ENCODE measurements at places on chromosomes 6 and 20.

- no peak for DNase-seq
These were observed 144.3 kb downstream of the ADGRB3 start for GRCh38 chr6:68779366-68779765.

DNA sequence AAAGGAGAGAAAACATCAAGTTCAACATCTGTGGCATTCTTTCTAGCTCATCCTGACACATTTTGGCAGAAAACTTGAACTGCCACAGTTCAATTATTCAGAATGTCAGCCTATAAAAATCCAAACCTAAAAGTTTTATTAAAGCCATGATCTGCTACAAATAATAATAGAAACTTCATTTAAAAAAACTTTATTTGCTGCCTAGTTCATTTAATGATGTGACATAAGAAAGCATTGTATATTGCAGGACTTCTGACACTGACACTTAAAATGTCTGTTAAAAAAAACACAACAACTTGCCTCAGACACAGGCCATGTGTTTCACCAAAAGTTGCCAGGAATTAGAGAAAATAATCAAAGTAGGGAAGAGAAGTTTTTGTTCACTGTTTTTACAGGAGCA is 88.3 kb upstream of the HTR1E start:
- no peak for DNase-seq

DNA sequence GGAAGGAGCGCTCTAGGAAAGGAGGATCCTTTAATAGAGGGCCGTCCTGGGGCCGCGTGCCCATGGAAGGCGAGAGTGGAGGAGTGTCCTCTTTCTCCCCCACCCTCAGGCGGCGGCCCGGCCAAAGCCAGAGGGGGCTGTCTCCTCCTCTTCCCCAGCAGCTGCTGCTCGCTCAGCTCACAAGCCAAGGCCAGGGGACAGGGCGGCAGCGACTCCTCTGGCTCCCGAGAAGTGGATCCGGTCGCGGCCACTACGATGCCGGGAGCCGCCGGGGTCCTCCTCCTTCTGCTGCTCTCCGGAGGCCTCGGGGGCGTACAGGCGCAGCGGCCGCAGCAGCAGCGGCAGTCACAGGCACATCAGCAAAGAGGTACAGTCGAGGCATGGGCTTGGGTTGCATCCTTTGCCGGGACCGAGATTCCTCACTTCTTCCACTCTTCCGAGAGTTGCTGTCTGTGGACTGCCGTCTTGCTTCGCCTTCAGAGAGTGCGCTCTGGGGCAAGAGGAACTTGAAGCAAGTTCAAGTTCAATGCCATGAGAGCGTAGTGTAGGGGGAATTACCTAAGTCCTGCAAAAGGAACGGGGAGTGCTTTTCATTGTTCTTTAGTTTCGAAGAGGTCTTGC is at the start of gene LAMA2:
Gene LAMA2, plus strand, starts transcription at position 148 of the 621 bp plus-strand sequence. Its CDS starts 108 bp downstream, at position 256.
- DNase-seq: peak; percentile 81

GRCh38 chr6:12791371-12791770 is 74.8 kb downstream of the PHACTR1 start:
- peak; percentile 18 for DNase-seq

- DNase-seq: no peak
These were observed 12.4 kb downstream of the KIF3B start for GRCh38 chr20:32289661-32290431.

DNA sequence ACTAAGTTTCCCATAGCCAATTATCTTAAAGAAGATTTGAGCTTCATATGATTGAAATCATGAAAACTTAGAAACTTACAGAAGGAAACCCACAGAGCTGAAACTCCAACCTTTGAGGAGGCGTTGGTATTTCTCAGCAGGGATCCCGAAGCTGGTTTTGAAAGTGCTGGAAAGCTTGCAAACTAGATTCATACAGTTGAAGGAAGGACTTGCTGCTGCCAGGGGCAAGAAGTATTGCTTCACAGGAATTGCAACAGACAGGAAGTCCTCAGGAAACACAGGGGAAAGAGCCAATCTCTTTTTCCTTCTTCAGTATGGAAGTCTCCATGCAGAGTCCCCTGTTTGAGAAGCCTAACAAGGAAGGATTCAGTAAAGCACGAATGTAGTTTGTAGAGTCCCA is 419.7 kb downstream of the CD109 start:
- no peak for DNase-seq

DNA sequence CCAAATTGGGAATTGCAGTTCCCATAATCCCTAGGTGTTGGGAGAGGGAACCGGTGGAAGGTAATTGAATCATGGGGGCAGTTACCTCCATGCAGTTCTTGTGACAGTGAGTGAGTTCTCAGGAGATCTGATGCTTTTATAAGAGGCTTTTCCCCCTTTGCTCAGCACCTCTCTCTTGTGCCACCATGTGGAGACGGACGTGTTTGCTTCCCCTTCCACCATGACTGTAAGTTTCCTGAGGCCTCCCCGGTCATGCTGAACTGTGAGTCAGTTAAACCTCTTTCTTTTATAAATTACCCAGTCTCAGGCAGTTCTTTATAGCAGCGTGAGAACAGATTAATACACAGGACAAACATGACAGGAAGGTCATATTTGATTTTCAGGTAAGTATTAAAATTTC is 25.3 kb upstream of the HECA start:
- no peak for DNase-seq

- DNase-seq: no peak
These were observed 29.8 kb upstream of the TCP11 start for GRCh38 chr6:35170891-35171290.

- DNase-seq: no peak
These were observed 9.7 kb downstream of the LRRN4 start for GRCh38 chr20:6044115-6044514.

DNA sequence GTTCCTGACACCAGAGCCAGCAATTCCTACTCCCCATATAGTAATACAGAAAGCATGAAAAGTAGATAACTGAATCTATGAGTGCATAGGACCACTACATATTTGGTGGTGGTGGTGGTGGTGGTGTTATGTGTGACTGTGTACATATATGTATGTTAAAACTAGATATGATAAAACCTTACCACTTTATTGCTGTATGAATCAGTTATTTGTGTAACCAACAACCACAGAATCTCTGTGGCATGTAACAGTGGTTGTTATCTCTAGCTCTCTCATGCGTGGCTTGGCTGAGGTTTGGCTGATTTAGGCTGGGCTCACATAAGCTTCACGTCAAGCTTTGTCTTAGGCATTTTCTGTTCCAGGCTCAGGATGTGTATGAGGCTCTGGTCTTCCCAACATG is 55.7 kb downstream of the PLCB1 start:
- peak; percentile 15 for DNase-seq

- DNase-seq: no peak
These were observed 340.4 kb downstream of the CDH26 start for GRCh38 chr20:60298647-60299046.

DNA sequence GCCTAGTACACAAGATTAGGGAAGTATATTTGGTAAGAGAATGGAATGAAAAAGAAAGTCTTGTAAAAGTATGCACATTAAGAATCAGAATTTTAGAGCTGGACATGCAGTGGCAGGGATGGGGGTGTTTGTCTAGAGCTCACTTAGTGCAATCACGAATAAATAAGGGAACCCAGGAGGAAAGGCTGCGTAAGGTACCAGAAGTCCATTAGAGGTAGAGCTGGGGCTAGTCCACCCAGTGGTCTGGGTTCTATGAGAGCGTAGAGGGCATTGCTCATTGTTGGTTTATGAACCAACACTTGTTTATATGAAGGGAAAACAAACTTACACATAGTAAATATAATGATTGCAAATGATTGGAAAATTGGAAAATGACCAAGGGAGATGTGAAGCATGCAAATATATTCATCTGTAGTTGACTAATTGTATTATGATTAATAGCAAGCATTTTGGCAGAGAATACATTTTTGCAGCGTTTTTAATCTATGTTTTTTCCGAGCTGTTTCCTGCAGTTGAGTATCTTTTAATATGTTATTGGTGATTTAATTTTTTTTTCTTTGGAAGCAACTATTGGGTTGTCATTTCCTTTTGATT is 3.2 kb downstream of the CDC40 start:
- no peak for DNase-seq

GRCh38 chr6:163392533-163392932 is 22.0 kb upstream of the QKI start:
- DNase-seq: peak; percentile 67

- no peak for DNase-seq
These were observed 28.0 kb upstream of the MLIP start for GRCh38 chr6:54083287-54083686.

DNA sequence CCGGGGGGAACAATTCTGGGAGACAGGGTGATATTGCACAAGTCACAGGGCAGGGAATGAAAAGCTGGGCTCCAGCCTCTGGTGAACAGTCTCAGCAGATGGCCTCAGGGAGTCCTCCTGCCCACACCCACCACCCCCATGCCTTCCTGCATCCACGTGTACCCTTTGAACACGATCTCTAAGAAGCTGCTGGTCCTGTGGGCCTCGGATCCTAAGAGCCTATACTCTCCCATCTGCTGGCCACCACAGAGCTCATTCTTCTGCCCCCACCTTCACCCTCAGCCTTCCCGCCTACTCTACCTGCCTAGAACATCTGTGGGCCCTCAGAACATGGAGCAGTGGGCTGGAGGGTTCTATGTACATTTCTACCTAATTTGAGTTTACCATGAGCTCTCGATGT is 60.3 kb downstream of the TRERF1 start:
- DNase-seq: no peak

GRCh38 chr20:20772497-20773085 is 60.1 kb upstream of the RALGAPA2 start:
- no peak for DNase-seq

DNA sequence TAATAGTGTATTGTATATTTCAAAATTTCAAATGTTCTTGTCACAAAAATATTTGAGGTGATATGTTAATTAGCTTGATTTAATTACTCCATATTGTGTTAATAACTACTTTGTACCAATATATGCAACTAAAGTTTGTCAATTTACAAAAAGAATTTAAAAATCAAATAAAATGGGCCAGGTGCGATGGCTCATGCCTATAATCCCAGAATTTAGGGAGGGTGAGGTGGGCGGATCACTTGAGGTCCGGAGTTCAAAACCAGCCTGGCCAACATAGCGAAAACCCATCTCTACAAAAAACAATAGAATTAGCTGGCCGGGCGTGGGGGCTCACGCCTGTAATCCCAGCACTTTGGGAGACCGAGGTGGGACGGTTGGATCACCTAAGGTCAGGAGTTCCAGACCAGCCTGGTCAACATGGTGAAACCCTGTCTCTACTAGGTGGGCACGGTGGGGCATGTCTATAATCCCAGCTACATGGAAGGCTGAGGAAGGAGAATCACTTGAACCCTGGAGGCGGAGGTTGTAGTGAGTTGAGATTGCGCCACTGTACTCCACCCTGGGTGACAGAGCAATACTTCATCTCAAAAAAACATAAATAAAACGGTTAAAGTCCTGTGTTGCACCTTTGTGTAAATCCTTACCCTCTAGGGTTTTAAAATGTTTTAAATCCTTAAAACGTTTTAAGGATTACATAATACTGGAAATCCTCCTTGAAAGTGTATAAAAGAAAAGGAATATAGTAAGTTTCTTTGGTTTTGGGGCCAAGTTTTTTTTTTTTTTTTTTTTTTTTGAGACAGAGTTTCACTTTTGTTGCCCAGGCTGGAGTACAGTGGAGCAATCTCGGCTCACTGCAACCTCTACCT is 4.0 kb downstream of the HSPA1B start:
- no peak for DNase-seq

GRCh38 chr6:142824426-142824825 is 120.5 kb downstream of the HIVEP2 start:
- no peak for DNase-seq

GRCh38 chr6:108030211-108030610 is 44.3 kb downstream of the OSTM1 start:
- DNase-seq: no peak

GRCh38 chr20:43055181-43055884 is 134.4 kb downstream of the PTPRT start:
- DNase-seq: no peak

DNA sequence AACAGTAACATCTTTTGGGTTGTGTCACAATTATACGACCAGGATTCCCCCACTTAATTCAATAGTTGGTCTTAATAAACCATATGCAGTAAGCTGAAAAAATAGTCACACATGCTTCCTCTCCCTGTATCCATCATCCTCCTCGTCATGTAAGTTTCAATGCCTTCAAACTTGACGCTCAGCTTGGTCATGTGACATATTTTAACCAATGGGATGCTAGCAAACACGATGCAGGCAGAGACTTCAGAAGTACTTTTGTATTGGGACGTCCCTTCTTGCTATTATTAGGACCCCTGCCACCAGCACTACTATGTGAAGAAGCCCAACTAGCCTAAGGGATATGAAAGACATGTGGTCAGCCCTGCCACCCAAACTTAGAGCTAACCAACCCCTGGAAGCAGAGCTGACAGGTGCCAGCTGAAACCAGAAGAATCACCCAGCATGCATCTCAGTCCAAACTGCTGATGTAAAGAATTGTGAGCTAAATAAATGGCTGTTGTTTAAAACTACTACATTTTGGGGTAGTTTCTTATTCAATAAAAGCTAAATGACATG is 49.3 kb downstream of the CGA start:
- no peak for DNase-seq

- DNase-seq: peak; percentile 16
These were observed 38.2 kb downstream of the DZANK1 start for GRCh38 chr20:18428490-18429173.

- no peak for DNase-seq
These were observed 11.4 kb downstream of the TAF11 start for GRCh38 chr6:34876472-34876871.

GRCh38 chr20:39268491-39268951 is 306.4 kb downstream of the DHX35 start:
- no peak for DNase-seq

DNA sequence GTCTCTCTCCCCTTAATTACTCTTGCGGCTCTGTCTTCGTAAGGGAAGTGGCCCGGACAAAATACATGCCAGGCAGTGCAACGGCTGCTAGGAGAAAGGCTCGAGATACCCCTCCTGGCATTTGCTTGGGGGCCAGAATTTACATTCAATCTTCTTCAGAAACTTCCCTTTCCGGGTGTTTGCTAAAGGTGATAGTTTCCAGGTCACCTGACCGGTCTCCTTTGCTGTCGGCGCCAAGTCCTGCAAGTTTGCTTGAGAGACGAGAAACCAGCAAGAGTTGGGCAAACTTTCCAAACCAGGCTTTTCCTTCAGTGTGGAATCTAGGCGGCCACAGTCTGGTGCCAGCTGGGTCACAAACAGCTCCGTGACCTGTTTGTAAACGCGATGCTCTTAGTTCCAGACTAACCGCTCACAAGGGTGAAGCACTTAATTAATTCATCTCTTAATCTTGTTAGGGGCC is 563 bp upstream of the SRSF3 start:
- DNase-seq: peak; percentile 87

DNA sequence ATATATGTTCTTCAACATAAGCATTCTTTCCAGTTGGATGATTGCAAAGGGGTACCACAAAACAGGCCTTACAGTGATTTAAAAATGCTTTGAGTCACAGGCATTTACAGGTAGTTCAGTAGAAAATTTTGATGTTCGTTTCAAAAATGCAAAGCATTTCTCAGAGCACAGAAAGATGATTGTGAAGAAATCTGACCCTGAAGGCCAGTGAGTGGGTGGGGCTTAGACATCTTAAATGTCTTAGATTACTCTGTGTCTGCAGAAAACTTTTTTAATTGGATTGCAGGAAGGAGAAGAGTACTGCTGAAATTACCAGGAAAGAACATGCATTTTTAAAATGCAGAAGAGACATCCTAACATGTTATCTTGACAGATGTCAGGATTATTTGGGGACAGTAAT is 268.3 kb downstream of the CDKAL1 start:
- no peak for DNase-seq
